Activated naive CD4-positive, alpha-beta T cell treated with Interleukin-2 at 50 U/mL for 16 hours (primary cell): ENCODE measurements at places on chromosomes 7 and 10.

DNA sequence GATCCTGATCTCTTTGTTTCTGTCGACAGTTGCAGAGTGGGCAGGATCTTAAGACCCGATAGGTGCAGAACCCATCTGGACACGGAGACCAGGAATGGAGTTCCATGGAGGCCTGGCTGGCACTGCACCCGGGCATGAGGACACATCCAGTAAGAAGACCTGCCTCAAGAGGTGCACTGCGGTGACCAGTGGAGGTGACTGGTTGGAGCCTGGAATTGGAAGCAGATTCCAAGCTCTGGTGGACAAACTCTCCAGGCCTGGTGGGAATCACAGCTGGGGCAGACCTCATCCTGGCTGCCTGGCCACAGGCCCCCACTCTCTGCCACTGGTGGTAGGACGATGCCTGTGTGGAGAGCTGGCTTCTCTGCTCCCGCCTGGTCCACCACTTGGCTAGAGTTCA is 31.0 kb downstream of the ZNF775 start:
- DNase-seq = no peak

DNA sequence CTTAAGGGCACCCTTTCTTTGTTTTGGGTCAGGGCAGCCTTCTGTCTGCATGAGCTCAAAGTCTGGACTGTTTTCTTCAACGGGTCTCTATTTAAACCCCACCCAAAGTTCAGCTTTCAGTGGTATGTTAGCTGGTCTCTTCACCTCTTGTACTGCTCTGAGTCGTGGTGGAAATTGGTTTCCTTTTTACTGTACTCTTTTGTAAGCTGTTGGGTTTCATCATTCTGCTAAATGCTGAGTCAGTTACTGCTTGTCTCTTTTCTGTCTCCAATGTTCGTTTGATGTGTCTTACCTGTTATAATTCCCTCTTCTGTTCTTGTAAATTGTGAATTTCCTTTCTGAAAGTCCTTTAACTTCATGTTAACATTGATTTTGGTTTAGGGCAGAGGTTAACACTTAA is 64.1 kb upstream of the MALRD1 start:
- DNase-seq = no peak

DNA sequence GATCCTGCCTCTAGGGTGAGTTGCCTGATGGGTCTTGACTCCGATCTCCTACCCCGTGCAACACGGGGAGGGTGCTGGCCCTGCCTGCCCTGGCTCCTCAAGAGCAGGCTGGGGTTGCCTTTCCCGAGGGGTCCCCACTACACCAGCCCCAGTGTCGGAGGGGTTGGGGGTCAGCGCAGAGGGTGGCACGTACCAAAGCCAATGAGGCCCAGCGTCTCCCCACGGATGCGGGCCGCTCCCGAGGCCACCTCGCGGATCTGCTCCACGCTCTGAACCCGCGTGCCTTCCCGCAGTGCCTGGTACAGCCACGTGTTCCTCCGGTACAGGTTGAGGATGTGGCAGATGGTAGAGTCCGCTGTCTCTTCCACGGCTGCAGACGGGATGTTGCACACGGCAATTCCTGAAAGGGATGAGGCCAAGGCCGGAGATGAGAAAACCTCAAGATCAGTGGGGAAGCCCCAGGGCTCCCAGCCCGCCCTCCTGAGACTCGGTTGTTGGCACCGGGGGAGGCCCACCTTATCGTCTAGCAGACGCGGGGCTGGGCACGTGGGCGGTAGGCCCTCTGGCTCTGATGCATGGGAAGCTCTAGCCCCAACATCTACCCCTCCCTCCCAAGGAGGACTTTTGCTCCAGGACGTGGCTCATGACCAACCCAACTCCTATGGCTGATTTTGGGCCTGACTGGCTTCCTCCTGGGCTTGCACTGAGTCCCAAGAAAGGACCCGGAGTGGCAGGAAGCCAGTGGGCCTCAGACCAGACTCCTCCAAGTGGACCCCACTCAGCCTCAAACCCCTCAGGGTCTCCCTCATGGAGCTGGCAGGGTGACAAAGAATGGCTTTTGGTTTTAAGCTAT is 56.1 kb downstream of the ZRANB1 start:
- no peak for DNase-seq

DNA sequence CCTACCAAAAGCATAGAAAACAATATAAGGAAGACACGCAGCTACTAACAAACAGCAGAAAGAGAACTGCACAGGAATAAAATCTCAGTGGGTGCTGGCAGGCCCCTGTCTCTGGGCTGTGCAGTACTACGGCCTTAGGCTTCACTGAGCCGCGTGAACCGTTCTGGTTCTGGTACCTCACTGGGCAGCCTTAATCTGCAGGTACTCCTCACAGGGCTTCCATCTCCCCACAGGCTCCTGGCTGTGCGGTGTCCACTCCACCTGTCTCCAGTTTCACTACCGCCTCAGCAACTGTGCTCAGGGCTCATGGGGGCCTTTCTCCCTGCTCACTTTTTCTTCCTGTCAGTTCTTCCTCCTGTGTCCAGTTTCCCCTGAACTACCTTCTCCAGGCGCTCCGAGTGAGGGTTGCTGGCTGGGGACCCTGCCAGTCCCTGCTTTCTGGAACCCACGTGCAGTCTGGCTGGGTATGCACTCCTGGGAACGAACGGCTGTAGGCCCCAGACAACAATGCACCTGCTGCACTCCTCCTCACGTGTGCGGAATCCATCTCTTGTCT is 75.7 kb downstream of the VIPR2 start:
- DNase-seq = no peak

GRCh38 chr7:107069457-107069856 is 25.0 kb downstream of the PRKAR2B start:
- no peak for DNase-seq

GRCh38 chr7:134949171-134949570 is 37.1 kb upstream of the AGBL3 start:
- no peak for DNase-seq

GRCh38 chr10:24721229-24722106 is 2.2 kb downstream of the ARHGAP21 start:
- DNase-seq = no peak

DNA sequence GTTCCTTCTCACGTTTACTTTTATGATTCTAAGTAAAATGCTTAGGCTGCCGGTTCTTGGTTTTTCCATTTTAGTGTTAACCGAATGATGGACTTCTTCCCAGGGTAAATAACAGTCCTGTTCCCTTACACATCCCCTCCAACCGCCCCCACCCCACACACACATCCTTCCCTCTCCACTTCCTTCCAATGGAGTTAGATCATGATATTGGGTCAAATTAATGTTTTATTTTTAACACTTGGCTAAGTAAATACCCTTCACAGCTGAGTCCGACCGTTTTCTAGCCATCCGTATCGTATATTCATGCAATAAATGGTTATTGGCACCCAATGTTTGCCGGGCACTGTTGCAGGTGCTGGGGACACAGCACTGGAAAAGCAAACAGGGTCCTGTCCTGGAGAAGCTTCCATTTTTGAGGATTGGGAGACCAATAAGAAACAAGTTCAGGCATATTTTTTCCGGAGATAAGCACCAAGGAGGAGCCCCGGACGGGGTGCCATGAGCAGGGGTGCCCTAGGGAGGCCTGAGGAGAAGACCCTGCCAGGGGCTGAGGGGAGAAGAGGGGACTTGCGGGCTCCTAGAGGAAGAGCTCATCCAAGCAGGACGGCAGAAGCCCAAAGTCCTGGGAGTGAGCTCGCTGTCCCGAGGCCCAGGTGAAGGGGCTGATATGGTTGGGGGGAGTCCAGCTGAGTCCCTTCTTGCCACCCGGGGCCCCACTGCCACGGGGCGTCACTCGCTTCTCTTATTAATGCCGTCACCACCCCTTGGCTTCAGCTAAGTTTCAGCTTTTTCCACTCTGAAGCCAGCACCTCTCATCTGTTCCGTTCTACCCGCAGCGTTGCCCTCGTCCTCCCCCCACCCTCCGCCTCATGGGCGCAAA is 126.0 kb upstream of the RET start:
- DNase-seq = no peak

DNA sequence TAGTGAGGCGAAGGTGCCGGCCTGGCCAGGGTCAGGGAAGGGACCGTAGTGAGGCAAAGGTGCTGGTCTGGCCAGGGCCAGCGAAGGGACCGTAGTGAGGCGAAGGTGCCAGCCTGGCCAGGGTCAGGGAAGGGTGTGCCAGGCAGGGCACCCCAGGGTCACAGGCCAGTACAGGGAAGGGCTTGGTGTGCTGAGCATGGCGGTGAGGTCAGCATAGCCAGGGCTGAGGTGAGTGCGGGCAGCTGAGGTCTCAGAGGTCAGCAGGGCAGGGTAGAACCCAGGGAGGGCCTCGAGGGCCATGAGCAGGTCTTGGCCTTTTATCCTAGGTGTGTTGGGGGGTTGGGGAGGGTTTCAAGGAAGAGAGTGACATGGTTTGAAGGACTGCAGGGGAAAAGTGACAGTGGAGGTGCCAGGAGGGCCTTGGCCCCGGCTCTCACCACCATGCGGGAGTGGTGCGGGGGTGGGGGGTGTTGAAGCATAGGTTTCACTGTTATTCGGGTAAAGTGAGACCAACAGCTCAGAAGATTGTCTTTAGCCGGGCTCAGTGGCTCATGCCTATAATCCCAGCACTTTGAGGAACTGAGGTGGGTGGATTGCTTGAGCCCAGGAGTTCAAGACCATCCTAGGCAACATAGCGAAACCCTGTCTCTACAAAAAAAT is 93.3 kb downstream of the CHST15 start:
- DNase-seq = no peak

- no peak for DNase-seq
These were observed 27.4 kb downstream of the LRRC4 start for GRCh38 chr7:128003787-128004186.
